ENCODE measurements at places on chromosomes 1 and 21.

DNA sequence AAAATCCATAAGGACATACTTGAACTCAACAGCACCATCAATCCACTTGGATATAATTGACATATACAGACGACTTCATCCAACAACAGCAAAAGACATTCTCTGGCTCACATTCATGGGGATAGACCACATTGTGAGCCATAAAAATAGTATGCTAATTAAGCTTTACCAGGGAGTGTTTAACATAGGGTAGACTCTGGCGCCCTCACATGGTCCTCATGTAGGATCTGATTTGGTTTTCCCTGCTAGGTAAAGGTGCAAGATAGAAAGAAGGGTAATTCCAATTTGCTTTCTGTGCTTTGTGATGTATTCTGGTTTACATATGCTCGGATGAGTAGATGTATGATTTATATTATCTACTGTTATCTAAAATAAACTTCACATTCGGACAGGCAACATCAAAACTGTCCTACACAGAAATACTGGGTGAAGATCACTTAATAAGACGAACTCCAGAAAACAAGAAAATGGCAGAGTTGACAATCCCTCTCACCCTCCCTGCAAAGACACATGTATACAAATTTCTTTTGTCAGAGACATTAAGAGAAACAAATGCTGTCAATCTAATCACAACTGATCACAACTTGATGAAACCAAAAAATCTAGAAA is 27.7 kb downstream of the CR1L start:
- no peak for DNase-seq

DNA sequence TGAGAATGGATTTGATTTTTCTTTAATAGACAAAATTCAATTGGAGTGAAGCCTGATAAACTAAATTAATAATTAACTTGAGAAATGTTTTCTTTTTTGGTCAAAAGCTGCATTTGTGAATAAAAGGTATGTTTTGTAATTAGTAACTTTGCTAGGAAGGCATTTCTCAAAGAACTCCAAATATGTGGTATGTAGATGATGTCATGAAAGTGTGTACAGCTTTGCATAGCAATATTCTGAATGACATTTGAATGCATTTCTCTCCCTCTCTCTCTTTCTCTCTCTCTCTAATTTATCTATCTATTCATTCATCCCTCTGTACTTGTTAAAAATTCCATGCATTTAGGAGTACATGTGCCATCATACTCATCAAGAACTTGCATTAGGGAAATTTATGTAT is 109.1 kb upstream of the ADAMTS5 start:
- DNase-seq: no peak

DNA sequence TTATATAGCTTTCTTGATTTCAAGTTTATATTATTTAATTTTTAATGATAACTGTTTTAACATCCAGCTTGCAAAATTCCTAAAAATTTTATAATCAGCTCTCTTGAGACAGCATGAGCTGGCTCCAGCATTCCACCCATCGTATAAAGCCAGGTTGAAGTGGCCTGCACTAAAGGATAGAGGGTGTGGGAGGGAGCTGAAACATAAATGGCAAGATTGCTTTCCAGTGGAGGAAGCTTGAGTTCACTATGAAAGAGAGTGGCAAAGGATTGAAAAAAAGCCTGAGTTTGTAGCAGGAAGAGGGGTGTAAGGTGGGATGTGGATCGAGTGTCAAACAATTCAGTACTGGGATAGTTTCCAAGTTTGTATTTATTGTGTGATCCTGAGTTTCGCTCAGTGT is 48.5 kb upstream of the ZNF644 start:
- no peak for DNase-seq

DNA sequence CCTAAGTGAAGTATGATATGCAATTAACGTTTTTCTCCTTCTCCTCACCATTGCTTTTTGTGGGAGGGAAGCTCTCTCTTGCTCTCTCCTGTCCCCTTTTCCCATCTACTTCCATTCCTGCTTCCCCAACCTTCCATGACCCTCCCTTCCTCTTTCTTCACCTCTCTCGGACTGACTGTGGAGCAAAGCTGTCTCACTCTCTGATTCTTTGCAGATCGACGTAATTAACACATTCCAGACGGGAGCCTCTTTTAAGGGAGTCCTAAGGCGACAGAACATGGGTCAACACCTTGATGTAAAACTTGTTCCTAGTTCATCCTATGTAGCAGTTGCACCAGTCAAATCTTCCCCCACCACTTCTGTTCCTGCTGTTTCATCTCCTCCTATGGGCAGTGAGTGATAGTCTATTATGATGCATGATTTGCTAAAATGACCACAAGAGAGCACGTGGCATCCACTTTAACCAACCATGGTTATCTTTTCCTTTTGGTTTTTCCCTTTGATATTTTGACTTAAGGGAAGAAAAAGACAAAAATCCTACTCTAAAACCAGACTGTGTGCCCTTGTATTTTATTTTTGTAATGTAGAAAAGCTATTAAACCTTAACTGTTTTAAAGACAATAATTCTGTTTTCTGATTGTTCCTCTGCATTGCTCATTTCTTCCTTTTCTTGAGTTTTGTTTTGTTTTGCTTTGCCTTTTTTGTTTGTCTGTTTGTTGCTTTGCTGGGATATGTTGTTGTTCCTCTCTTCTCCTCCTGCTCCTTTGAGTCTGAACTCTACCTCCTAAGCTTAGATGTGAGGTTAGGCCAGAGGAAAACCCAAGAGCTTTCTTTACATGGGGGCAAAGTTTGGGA is 31.7 kb upstream of the LAX1 start:
- no peak for DNase-seq

GRCh38 chr21:14554948-14555347 is 8.8 kb upstream of the SAMSN1 start:
- DNase-seq: no peak

DNA sequence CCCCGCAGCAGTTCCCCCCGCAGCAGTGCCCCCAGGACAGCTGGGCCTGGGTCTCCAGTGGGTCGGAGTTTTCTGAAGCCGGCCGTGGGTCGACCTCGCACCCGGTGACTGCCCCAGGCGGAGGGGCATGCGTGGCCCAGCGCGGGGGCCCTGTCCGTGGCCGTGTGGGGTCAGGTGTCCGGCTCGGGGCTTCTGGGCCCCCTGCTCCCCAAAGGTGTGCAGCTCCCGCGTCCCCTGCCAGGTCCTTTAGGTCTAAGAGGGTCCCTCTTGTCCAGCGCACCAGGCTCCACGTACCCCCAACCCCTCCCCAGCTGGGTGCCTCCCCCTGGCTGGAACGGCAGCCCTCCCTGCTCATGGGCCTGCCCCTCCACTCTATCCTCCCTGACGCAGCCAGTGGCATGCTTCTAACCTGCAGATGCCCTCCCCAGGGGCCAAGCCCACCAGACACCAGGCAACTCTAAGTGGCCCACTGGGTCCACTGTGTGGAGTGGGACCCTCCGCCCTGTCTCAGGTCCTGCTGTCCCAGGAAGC is 5.9 kb upstream of the HES4 start:
- no peak for DNase-seq

DNA sequence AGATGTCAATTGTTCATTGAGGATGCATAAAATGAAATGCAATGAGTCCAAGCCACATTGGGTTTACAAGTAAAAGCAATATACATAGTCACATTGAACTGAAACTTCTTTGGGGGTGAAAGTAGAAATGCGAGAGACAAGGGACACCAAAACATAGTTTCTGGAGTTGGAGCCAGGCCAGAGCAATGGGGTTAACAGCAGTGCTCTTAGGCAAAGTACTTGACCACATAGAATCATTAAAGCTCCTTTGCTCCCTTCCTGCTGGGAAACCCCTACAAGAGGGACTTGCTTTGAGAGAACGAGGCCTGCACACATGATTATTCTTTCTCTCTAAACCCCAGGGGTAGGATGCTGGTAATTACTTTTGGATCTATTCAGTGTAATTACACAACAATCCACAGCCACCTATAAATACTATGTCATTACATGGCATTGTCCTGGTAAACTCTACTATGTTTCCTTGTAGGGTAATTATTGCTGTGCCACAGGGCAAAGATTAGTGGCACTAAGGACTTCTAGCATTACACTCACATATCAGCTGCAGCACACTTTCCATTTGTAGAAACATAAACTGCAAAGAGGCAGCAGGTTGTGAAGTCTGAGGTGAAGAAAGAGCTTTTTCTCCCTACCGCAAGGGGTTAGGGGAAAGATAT is 421.6 kb upstream of the PBX1 start:
- no peak for DNase-seq

DNA sequence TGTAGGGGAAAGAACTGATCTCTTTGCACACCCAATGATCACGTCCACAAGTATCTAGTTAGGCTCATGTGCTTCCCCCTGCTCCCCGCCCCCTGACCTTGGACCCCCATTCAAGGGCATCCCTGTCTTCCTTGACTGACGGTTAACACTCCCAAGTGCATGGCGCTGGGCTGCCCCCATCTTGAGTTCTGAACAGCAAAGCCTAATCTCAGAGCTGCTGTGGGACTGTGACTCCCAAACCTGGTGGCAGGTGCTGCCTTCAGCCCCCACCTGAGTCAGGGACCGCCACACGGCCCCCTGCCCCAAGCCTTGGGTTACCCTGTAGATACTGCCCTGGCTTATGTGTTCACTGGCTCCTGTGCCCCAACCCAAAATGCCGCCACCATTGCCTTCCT is 925 bp downstream of the TNNI1 start:
- no peak for DNase-seq

GRCh38 chr1:171037626-171038025 is 53.1 kb upstream of the FMO3 start:
- no peak for DNase-seq

DNA sequence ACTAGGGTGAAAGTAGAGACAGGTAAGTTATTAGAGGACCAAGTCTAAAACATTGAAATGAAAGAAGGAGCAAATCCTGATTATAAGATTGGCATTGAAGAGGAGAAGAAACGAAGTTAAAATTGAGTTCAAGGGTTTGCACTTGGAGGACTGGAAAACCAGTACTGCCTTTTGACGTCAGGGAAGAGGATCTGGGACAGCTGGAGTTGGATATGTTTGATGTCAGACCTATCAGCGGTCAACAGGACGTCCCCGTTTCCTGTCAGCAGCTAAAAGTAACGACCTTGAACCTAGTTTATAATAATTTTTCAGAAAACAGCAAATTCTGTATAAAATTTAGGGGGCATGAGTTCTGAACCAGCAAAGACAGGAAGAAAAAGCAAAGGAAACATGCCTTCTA is 1.2 kb upstream of the NID1 start:
- no peak for DNase-seq

DNA sequence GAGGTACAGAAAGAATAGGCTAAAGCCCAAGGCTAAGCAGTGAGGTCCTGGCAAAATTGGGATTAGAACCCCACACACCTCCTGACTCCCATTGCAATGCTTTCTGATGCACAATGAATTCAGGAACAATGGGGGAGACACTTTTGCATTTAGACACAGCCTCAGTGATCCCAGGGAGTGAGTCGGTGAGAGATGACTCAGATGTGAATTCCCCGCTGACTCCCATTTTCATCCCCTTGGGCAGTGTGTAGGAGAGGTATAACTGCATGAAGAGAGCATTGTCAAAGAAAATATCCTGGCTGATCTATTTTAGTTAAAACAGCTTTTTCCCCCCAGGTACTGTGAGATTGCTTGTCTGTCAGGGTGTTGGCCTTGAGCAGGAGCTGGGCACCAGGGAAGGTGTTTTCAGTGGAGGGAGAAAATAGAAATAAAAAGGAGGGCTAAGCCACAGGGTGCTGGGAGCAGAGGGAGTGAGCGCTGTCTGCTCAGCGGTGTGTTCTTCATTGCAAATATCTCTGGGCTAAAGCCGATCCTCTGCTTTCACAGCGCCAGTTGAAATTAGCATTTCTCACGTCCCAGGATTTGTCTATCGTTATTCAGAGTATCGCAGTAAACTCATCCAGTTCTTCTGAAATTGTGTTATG is 247.7 kb upstream of the PTBP2 start:
- DNase-seq: no peak

DNA sequence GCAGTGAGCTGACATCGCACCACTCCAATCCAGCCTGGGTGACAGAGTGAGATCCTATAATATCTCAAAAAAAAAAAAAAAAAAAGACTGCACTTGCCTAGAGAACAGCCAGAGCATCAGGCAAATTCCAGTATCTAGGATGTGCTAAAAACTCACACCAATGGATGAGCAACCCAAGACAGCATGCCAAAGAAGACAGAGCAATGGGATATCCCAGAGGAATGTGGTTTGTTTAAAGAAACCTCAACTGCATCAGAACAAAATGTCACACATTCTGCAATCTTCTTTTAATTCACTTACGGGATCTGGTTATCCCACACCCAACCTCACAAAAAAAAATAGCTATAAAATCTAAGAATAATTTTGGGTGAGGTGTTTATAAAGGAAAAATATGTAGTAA is 7.3 kb downstream of the KCNH1 start:
- DNase-seq: no peak

GRCh38 chr1:214327514-214327913 is 46.6 kb downstream of the SMYD2 start:
- DNase-seq: no peak

- no peak for DNase-seq
Measured at GRCh38 chr1:24657781-24658180, 14.7 kb downstream of the SRRM1 start.

- DNase-seq: no peak
Measured at GRCh38 chr1:181113059-181113641, 24.6 kb downstream of the IER5 start.

- DNase-seq: no peak
Measured at GRCh38 chr21:14210738-14211137, at the start of gene LIPI. Gene LIPI, minus strand, starts transcription at chr21:14210955. Its CDS starts 110 bp downstream, at chr21:14210845.

DNA sequence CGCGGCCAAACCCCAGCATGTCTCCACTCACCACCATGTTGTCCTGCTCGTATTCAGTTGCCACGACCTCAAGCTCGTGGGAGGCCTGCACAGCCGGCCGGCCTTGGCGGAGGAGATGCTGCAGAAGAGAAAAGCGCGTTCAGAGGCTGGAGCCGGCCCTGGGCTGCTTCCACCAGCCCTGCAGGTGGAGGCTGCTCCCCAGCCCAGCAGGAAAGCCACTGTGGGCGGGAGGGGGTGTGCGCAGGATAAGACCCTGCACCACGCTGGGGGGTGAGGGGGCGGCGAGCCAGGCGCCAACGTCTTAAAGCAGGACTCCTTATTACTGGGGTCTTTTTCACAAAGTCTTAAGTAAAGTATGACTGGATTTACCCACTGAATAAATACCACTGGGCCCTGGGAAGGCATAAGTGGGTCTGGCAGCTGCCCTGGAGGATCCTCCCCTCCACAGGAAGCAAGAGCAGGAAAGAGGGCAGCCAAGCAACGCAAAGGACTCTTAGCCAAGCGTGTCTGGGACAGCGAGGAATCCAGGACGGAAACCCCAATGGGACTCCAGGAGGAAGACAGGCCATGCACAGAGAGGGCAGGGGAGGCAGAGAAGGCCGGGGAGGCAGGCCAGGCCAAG is 104.8 kb downstream of the NPHP4 start:
- no peak for DNase-seq

DNA sequence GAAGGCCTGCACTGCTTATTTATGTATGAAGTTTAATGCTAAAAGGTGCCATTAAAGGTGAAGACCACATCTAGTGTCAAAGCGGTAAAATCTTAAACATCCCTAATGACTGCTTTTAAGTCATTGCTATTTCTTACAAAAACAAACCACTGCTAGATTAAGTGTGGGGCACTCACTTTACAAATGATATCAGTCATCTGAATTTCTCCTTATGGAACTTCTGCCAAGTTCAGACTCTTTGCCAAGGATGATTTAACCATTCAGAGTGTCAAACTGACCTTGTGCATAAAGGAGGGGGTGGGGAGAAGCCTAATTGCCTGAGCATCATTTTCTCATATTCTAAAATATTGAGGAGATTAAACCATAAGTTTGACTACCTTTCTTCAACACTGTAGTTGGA is 271.5 kb downstream of the TGFB2 start:
- DNase-seq: no peak
